MV-4-11 (cell line): ENCODE measurements at places on chromosomes 5 and 9.

GRCh38 chr5:111076091-111076490, 4.6 kb downstream of the TSLP start:
- peak; percentile 14 for DNase-seq

GRCh38 chr9:114117614-114117995, 18.5 kb upstream of the KIF12 start:
- no peak for DNase-seq

DNA sequence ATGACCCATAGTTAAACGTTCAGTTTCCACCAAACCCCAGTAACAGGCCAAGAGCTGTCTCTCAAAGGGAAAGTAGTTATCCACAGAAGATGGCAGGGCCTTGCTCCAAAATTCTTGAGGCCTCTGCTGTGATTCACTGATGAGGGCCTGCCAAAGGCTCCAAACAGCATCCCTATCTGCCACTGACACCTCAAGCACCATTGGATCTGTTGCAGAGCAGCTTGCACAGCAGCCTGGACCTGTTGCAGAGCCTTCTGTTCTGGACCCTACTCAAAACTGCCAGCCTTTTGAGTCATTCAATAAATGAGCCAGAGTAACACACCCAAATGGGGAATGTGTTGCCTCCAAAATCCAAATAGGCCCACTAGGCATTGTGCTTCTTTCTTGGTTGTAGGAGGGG, 741.5 kb upstream of the RGMB start:
- no peak for DNase-seq

GRCh38 chr5:15948190-15948589, 231.4 kb downstream of the MARCHF11 start:
- no peak for DNase-seq

- peak; percentile 69 for DNase-seq
These were observed 58.4 kb upstream of the PHF24 start for GRCh38 chr9:34899535-34900158.

DNA sequence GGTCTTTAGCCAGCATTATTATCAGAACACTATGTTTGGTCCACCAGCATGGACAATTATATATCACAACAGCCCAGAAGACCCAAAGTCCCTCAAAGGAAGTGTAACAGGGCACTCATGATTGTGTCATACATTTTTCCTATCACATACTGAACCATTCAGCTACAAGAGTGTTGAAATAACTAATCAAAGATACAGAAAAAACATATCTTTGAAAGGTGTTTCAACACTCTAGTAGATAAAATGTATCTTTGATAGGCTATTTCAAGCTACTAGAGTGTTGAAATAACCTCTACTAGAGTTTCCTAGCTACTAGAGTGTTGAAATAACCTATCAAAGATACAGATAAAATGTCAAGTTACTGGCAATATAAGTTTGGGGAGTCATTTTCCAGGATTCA, 545.0 kb downstream of the PRR16 start:
- DNase-seq = no peak

GRCh38 chr9:134945509-134946275, 28.0 kb upstream of the FCN1 start:
- no peak for DNase-seq

- DNase-seq = no peak
These were observed 46.5 kb downstream of the SLC6A7 start for GRCh38 chr5:150236313-150236712.

DNA sequence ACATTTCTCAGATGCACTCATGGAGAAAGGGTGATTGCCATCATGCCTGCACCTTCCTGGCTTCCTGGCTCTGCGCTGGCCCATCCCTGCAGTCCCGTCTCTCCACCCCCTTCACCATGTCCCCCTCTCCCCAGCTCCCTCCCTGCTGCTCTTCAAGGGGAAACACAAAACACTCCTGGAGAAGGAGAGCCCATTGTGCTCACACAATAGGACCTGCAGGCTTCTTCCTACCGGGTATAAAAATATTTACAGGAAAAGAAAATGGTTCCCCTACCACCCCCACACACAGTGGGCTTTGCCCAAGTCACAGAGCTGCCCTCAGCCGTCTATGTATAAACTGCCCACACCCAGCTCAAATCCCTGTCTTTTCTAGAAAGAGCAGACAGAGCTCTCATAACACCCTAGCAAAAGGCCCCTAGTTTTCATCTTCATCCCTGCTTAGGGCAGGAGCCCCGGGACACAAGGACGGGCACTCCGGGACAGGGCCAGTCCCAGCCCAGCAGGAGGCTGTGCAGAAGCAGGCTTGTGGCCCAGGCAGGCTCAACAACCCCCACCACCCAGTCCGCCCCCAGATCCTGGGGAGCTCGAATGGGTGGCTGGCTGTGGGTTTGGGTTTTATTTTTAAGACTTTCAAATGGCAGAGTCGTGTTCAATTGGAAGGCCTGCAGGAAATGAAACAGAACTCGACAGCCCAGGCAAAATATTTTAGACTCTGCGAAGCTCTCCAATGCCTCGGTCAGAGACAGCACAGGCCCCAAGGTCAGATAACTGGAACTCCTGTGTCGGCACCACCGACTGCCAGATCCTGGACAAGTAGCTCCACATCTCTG, 77.3 kb downstream of the LRSAM1 start:
- peak; percentile 38 for DNase-seq

- no peak for DNase-seq
These were observed 524 bp downstream of the MEGF10 start for GRCh38 chr5:127290946-127291693.

DNA sequence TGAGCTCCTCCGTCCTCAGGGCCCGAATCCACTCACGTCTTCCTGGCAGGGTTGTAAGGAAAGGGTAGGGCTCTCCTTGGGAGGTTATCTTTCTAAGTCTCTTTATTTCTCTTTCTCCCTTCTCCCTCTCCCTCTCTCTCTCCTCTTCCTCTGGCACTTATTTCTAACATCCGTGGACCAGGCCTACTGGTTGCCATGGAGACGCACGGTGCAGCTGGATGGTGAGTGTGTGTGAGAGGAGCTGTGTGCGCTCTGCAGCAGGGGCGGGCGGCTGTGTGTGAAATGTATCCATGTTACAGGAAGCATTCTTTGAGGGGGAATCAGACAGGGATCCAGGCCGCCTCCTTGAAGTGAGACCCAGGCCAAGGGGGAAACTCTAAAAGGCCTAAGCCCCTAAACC, 32.2 kb downstream of the PCDH1 start:
- DNase-seq = peak; percentile 2

- no peak for DNase-seq
These were observed 35.1 kb downstream of the NDUFS6 start for GRCh38 chr5:1836176-1836890.

- no peak for DNase-seq
These were observed 1826.2 kb upstream of the CDH6 start for GRCh38 chr5:29367176-29367833.

DNA sequence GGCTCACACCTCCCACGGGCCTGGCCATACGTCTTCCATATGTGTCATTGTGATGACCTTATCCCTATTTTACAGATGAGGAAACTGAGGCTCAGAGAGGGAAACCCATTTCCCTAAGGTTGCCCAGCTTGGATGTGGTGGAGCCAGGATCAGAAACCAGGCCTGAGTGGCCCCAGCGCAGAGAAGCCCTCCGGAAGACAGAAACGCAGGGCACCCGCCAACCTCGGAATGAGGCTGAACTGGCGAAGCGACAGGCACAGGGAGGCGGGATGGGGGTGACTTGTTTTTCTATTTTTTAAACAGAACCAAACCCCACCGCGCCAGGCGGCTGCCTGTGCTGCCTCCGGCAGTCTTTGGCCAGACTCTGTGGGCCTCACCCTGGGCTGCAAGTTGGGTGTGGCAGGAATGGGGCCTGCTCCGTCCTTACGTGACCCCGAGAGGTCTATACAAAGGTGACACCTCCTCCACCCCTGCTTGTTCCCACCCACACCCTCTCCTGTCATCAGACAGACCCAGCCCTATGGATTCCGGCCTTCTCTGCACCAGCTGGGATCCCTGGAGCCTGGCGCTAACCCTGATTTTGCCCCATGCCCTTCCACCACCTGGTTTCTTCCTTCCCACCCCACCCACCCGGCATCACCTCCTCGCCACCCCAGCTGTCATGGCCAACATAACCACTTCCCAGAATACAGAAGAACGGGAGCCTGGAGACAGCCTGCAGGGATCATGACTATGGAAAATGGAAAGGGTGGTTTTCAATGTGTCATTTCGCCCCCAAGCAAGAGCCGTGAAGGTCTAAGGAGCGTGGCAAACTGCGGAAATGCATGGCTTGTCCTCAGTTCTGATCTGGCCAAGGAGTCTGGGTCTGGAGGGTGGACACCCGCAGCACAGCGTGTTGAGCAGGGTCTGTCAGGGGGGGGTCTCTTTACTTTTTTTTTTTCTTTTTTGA, 23.6 kb downstream of the PLPP7 start:
- DNase-seq = no peak

- DNase-seq = no peak
These were observed 36.0 kb downstream of the FAM78A start for GRCh38 chr9:131240047-131240921.

GRCh38 chr5:10726179-10726912, 34.7 kb downstream of the DAP start:
- no peak for DNase-seq

GRCh38 chr9:99162759-99163364, 57.9 kb downstream of the TGFBR1 start:
- DNase-seq = peak; percentile 24

DNA sequence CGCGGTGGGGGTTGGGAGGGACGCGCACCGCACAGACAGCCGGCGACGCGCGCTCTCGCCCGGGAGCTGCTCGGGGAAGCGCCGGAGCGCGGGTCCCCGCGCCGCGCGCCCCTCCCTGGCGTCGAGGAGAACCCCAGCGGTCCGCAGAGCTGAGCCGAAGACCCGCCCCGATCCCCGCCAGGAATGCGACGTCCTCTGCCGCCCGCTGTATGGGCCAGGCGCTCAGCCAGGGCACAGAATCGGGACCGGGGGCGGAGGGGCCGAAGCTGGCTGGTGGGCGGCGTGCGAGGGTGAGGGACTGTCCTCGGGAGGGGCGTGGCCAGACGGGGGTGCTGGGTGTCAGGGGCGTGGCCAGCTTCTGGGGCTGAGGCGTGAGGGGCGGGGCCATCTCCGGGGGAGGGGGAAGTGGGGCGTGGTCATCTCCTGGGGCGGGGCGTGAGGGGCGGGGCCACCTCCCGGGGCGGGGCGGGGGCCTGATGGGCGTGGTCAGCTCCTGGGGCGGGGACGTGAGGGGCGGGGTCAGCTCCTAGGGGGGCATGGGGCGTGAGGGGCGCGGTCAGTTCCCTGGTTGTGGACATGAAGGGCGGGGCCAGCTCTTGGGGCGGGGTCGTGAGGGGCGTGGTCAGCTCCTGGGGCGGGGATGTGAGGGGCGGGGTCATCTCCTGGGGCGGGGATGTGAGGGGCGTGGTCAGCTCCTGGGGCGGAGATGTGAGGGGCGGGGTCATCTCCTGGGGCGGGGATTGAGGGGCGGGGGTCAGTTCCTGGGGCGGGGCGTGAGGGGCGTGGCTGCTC, 965 bp downstream of the PTGDS start:
- peak; percentile 24 for DNase-seq

GRCh38 chr5:116576053-116576713, 1.6 kb upstream of the SEMA6A start:
- no peak for DNase-seq

- DNase-seq = no peak
These were observed 138.1 kb downstream of the MYO10 start for GRCh38 chr5:16797951-16798350.

- peak; percentile 67 for DNase-seq
These were observed 29.5 kb upstream of the LHFPL2 start for GRCh38 chr5:78677777-78678668.

GRCh38 chr9:87910821-87911220, 6.9 kb upstream of the SPATA31C1 start:
- DNase-seq = no peak

GRCh38 chr9:34403554-34404380, 27.1 kb upstream of the MYORG start:
- DNase-seq = peak; percentile 16

DNA sequence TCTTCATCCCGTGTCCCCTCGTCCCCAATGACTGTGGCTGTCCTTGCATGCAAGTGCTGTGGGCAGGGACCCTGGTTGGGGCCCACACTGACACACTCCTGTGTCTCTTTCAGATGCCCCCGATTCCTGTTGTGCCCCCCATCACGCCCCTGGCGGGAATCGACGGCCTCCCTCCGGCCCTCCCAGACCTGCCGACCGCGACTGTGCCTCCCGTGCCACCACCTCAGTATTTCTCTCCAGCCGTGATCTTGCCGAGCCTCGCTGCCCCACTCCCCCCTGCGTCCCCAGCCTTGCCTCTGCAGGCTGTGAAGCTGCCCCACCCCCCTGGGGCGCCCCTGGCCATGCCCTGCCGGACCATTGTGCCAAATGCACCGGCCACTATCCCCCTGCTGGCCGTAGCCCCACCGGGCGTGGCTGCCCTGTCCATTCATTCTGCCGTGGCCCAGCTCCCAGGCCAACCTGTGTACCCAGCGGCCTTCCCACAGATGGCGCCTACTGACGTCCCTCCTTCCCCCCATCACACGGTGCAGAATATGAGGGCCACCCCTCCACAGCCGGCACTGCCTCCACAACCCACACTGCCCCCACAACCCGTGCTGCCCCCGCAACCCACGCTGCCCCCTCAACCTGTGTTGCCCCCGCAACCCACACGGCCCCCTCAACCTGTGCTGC, 75.0 kb downstream of the WNK2 start:
- DNase-seq = no peak

- DNase-seq = no peak
These were observed 2.1 kb downstream of the EDIL3 start for GRCh38 chr5:84382363-84383295.

- DNase-seq = no peak
These were observed 610.6 kb upstream of the GRAMD2B start for GRCh38 chr5:125812651-125813050.

DNA sequence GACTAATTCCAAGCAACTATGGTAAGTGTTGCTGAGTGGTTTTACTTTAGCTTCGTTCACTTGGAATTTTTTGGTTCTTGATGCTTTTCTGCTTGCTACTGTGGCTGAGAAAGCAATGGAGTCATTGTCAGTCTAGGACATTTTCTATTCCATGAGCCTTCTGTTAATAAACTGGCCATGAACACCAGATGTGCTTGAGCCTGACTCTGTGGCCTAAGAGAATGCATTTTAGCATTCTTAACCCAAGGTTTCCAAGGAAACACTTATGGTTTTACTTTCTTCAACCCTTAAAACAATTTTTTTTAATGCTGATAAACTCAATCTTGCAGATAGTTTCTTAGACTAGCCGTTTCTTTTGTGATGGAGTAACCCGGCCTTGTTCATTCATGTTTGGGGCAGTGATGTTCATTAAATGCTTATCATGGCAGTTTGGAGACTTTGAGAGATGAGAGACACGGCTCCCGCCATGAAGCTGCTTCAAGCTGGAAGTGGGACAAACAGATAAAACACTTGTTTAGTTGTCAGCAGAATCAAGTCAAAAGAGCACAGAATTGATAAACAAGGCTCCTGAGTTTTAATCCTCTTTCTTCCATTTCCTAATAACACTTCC, 42.4 kb downstream of the OSTF1 start:
- no peak for DNase-seq

GRCh38 chr5:165521816-165522610, 2016.6 kb downstream of the MAT2B start:
- DNase-seq = no peak

GRCh38 chr5:108661024-108661423, 86.7 kb upstream of the FER start:
- no peak for DNase-seq

GRCh38 chr5:135025730-135026644, 8.0 kb downstream of the PITX1 start:
- DNase-seq = no peak

GRCh38 chr5:79552984-79553383, 39.0 kb upstream of the HOMER1 start:
- peak; percentile 14 for DNase-seq

GRCh38 chr5:90909101-90909503, 350.5 kb downstream of the ADGRV1 start:
- no peak for DNase-seq

- no peak for DNase-seq
These were observed 201.6 kb upstream of the IRX1 start for GRCh38 chr5:3393920-3394597.

- no peak for DNase-seq
These were observed 26.7 kb upstream of the PSD2 start for GRCh38 chr5:139768807-139769465.
